OCI-M1 (cell line): ENCODE measurements at places on chromosomes 2 and 18.

DNA sequence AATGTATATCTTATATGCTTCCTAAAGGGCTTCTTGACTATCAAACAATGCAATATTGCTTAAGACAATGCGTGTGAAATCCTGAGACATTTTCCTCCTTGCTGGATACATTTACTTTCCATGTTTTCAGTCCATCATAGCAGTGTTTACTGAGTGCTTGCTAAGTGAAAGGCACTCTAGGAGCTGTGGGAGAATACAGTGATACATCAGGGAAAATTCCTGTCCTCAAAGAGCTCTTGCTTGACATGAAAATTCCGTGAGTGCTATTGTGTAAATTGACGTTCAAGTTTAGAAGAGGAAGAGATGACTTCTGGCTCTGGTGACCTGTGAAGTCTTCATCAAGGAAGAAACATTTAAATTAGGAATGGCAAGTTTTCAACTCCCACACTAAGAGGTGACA lies 449.4 kb upstream of the SOX11 start:
- no peak for DNase-seq

DNA sequence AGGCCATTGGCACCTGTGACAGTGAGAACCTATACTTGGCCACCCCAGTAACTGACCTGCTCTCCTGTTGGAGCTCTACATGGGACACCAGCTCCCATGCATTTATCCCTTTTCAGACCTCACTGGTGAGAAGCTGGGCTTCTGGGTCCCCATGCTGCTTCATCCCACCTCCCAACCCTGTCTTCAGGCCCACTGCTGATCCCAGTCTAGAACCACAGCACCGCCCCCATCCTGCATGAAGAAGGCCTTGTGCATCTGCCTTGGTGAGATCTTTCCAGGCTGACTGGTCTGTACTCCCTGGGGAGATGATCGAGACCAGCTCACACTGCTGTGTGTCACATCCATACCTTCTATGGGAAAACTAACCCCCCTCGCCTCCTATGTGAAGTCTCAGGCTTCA lies 22.7 kb downstream of the TTC32 start:
- DNase-seq: no peak

- DNase-seq: no peak
Observed at GRCh38 chr18:79779700-79780190, 18.0 kb upstream of the KCNG2 start.

- no peak for DNase-seq
Observed at GRCh38 chr18:10546557-10547300, 20.9 kb downstream of the NAPG start.

- DNase-seq: peak; percentile 39
Observed at GRCh38 chr2:226115102-226115831, 684.4 kb downstream of the IRS1 start.

DNA sequence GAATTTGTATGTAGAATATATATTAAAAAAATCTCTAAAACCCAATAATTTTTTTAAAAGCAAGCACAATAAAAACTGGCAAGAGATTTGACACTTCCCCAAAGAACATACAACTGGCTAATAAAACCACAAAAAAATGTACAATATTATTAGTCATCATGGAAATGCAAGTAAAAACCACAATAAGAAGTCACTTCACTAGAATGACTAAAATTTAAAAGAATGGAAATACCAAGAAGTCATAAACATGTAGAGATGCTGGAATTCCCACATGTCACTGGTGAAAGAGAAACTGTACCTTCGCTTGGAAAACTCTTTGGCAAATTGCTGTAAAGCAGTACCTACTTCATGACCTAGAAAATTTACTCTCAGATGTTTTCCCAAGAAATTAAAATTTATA lies 43.4 kb upstream of the KYNU start:
- DNase-seq: no peak

DNA sequence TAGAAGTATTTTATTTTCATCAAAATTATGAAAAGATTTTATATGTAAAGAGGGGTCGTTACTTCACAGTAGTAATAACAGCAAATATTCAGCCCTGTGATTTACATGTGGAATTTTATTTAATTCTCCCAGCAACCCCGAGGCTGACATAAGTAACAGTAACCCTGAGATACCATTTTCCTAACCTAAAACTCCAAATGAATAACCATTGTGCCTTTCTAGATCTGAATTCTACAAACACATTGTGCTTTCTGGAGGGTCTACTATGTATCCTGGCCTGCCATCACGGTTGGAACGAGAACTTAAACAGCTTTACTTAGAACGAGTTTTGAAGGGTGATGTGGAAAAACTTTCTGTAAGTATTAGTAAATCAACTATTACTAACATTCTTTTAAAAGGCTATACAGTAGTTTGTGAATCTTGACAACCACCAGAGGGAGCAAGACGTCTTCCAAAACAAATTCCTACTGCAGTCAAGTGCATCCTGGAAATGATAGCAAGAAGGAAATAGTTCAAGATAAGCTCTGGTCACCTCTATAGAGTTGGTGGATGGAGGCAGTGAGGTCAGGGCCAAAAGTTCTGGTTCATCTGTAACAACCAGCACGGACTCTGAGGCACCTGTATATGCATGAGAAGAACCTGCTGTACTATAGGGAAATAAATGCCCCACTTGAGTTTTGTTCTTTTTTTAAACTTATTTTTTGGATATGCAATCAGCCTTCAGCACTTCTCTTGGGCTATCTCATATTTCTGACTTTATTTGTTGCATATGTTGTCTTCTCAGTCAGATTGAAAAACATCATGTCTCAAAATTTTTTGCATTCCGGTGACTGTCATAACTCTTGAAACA lies 37.4 kb downstream of the ACTR2 start:
- peak; percentile 53 for DNase-seq

DNA sequence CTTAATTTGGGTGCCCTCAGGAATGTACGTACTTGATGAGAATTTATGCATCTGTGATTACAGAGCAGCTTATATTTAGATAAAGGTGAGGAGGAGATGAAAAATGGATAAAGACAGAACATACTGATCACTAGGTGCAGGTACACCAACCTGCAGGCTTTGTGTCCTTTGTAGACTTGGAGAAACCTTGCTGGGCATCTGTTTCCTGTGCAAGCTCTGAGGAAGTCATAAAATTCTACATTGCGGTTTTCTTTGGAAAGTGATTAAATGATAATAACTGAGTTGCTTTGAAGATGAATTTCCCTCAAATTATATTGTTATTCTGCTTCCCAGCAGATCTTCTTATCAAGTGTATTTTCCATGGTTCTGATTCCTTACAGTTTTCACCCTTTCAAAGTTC lies 7.7 kb downstream of the RAB27B start:
- DNase-seq: peak; percentile 9

DNA sequence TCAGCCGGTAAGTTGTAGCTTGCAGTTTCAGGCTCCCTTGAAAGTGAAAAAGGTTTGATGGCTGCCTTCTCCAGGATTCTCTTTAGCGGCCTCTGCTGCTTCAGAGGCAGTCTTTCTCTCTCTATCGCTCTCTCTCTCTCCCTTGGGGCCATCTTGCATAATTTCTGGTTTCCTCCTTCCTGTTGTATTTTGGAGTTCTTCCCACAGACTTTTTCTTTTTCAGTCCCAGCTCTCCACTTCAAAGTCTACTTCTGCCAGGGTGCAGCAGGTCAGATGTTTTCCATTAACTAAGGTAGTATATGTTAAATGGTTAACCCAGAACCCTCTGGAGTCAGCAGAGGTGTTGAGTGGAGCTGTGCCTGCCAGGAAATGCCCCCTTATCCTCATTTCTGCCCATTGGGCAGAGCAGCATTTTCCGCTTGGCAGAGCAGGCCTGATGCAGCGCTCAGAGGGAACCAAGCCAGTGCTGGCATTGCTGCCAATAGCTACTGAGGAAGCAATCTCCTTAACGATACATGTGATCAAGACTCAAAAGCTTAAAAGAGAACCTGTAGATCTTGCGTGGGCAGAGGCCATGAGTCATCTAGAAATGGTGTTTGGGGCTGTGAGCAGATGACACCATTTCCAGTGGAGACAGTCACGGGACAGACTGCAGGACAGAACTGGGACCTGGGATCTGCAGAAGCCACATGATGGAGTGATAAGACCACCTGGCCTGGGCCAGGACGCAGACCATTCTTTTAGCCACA lies 20.8 kb downstream of the DBI start:
- DNase-seq: peak; percentile 54

- DNase-seq: no peak
Observed at GRCh38 chr2:28662044-28662443, 89.6 kb upstream of the PPP1CB start.

GRCh38 chr2:160010361-160011145 lies 51.9 kb downstream of the PLA2R1 start:
- no peak for DNase-seq

- peak; percentile 52 for DNase-seq
Observed at GRCh38 chr2:108079736-108080135, 93.4 kb downstream of the SLC5A7 start.

GRCh38 chr18:74459889-74460288 lies 2.8 kb upstream of the DIPK1C start:
- DNase-seq: peak; percentile 11

DNA sequence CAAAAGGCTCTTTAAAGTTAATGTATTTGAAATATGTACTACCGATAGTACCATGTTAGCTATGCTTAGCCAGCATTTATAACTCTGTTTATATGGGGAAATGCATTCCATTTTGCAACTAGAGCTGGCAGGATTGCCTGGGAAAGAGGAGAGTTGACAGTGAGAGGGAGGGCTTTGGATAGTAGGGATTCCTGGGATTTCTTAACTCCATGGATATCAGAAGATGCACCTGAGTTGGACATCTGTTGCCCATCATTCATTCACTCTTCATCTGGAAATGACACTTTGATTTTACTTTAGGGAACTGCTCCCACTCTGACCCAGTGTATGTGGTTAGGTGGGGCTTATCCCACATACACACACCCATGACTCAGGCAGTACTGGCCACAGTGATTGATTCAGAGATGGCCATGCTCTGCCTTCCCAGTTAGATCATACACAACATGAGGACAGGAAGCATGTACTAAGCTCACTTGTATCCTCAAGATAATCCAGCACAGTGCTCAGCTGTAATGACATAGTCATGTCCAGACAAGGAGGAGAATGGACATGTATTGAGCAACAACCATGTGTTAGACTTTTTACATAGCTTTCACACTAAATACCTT lies 248.8 kb downstream of the MREG start:
- peak; percentile 88 for DNase-seq
